ENCODE measurements at places on chromosomes 13 and 19.

DNA sequence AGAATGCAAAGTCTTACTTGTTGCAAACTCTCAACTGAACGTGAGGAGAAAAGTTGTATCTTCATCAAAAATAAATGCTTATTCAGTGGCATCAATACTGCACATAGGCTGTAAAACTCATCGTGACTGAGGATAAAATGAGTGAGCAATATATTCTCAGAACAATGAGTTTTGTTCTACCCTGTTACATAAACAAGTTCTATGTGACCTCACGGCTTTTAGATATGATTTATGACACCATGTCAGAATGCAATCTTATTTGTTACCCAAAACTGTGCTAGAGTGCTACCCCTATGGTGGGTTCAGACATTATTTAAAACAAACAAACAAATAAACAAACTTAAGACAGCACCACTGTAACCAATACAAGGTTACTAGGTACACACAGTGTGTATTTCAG lies 55.4 kb downstream of the FOXO1 start:
- no peak for DNase-seq

DNA sequence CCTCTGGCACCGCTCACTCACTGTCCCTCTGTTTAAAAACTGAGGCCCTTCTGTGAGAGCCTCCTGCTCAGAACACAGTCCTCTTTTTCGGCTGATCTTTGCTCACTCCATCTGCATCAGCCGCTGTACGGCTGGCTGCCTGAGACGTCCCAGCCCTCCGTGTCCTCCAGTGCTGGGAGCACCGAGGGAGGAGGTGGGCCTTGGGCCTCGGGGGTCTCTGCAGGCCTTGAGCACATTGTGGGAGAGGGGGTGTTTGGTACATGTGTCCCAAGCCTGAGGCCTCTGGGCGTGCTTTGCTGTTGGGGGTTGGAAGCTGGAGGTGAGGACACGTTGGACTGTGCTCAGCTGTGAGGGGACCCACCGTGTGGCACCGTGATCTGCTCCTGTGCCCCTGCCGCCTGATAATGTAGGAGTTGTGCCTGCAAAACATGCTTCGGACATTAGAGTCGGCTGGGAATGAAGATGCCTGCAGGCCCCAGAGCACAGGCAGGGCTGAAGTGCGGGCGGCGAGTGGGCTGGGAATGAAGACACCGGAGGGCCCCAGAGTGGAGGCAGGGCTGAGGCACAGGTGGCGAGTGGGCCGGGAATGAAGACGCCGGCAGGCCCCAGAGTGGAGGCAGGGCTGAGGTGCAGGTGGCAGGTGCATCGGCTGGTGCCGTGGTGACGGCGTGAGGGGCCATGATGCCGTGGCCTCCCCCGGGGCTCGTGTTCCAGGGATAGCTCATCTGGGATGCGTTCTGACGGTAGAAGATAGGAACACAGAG lies 30.6 kb downstream of the MCF2L start:
- no peak for DNase-seq

GRCh38 chr13:50229960-50230661 lies 214.9 kb downstream of the KCNRG start:
- DNase-seq = no peak

GRCh38 chr19:13621413-13621812 lies 115.1 kb upstream of the CACNA1A start:
- DNase-seq = peak; percentile 32

DNA sequence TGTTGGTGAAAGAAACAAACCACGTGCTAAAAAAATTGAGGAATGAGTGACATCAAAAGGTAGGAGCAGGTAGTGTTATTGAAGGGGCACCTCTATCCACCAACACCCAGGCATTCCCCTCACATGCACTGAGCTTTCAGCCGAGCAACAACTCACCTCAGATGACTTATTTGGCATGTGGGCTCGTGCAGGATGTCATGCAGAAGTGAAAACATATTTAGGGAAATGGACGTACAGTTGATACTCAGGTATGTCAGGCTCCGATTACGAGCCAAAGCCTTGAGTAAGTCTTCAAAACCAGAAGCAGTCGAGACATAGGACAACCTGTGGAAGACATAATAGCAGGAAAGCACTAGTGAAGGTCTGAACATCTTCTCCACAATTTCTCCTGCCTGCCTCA lies 30.4 kb downstream of the NLRP11 start:
- DNase-seq = no peak

DNA sequence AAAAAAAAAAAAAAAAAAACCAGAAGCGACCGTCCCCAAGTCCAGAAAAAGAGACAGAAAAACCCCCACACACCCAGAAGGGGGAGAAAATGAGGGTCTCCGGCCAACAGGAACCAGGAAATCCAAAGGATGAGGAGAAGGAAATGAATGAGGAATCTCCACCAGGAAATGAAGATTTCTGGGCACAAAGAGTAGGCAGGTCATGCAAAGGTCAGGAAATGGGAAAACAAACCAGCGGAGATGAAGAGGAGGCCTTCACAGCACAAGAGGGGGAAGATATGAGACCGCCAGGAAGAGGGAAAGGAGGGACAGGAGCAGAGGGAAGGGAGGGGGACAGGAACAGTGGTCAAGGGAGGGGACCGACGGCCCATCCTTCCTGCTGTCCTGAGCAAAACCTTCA lies 5.8 kb downstream of the TEAD2 start:
- no peak for DNase-seq

DNA sequence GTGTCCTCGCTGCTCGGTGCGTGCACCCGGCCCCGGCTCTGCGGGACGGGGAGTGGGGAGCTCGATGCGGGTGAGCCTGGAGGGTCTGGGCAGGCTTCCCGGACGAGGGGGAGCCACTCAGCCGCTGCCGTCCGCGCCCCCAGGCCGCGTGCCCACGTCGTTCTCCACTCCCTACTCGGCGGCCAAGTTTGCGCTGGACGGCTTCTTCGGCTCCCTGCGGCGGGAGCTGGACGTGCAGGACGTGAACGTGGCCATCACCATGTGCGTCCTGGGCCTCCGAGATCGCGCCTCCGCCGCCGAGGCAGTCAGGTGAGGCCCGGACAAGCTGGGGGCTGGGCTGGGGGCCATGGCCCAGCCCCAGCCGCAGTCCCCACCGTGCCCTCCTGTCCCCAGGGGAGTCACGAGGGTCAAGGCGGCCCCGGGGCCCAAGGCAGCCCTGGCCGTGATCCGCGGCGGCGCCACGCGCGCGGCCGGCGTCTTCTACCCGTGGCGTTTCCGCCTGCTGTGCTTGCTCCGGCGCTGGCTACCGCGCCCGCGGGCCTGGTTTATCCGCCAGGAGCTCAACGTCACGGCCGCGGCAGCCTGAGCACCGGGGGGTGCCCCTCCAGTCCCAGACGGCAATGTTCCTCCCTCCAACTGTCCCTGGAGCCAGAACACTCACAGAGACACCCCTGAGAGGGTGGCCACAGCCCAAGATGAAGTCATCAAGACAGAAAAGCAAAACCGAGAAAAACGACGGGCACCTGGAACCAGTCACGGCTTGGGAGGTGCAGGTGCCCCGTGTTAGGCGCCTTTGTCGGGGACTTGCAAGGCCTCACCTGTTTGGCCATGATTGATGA lies 2.5 kb upstream of the RPL36 start:
- DNase-seq = no peak

DNA sequence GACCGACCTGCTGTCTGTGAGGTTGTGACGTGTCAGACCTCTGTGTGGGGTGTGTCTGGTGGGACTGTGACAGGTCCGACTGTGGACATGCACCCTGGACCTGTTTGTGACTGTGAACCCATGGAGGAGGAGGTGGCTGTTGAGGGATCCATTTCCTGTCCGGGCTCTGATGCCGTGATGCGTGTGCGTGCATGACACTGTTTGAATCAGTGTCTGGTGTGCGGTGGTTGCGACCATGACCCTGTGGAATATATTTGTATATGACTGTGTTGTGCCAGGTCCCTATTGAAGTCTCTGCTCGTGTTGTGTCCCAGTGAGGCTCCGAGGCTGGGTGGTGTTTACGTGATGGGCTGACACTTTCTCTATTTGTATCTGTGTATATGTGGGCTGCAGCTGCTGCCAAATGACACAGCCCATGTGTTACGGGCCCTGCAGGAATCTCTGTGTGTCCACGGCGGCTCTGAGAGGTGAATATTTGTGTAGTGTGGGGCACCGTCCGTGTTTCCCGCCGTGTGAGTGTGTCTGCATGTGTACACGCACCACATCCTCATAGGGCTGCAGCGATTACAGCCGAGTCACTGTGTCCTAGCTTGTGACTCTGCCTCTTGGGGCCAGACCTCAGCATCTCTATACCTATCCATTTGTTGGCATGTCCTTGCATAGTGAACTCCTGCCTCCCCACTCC lies 18.3 kb downstream of the CCDC97 start:
- DNase-seq = no peak

- no peak for DNase-seq
These were observed 5.2 kb upstream of the KBTBD7 start for GRCh38 chr13:41199526-41199925.

GRCh38 chr13:36412736-36413135 lies 19.6 kb upstream of the CCNA1 start:
- DNase-seq = no peak

GRCh38 chr13:49240017-49240416 lies 7.7 kb upstream of the CDADC1 start:
- no peak for DNase-seq

- no peak for DNase-seq
These were observed 1.1 kb upstream of the SHC2 start for GRCh38 chr19:461721-462551.

DNA sequence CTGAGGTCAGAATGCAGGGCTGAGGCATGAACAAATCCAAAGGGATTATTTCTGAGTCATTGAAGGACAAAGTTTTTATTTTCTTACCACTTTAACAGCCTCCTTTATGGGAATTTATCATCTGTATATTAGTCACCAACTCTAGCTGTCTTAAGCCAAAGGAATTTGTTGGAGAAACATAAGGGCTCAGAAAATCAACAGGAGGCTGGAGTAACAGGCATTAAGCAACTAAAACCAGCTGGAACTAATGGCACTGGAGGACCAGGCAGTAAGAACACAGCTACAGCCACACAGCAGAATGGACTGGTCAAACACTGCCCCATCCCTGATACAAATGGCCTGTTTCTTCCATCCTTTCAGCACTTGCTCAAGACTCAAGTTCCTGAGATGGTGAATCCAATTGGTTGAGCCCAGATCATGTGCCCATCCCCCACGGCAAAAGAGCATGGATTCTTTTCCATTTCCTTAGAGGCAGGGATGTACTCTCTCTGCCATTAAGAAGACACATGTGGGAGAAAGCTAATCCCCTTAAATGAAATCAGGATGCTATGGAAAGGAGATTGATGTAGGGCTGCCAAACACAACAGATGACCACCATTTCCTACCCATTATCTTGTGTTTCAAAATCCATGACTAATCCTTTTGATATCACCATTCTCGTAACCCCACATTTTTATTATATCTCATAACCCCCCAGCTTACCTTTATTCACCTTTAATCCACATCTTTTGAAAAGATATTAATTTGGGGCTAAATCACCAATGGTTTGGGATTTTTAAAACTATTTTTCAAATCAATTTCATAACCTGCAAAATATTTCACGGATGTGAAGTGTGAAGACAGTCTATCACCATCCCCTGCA lies 157.0 kb upstream of the FNDC3A start:
- no peak for DNase-seq

DNA sequence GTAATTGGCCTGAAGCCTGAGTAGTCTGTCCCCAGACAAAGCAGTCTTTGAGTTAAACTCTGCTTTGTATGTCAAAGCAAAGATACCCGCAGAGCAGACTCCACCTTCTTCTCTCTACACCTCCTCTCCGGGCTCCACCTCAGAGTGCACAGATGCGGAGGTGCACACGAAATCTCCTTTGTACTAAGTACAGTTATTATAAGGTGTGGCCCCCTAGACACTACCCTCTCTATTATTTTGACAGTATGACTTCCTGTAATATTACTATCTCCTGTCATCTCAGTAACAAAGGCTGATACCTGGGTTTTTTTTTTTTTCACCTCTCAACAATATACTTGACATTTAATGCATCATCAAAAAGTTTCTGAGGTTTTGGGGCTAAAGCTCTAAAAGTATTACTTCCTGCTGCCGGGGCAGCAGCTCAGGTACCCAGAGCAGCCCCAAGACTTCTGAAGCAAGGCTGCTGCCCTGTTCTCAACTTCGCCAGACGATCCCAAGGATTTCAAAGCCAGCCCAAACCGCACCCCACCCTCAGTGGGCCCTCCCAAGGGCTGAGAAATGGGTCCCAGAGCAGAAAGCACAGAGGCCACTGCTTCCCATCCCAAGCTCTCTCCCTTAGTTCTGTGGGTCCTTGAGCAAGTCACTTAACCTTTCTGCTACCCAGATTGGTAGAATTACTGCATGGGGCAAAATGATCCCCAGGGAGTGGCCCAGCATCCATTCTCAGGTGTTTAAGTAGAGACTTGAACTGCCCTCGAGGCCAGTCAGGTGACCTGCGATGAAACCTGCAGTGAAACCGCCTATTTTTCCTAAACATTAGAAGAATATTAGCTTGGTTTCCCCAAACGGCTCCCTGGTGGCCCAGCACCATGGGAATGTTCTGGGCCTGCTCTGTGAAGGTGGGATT lies 180.6 kb downstream of the FOXO1 start:
- peak; percentile 40 for DNase-seq

GRCh38 chr13:90396266-90396665 lies 951.2 kb upstream of the MIR17HG start:
- no peak for DNase-seq

GRCh38 chr13:80265348-80265747 lies 75.6 kb downstream of the SPRY2 start:
- no peak for DNase-seq

GRCh38 chr13:95455782-95456181 lies 96.7 kb upstream of the CLDN10 start:
- DNase-seq = no peak

- DNase-seq = no peak
These were observed 2.8 kb downstream of the SERTAD1 start for GRCh38 chr19:40422748-40423566.

DNA sequence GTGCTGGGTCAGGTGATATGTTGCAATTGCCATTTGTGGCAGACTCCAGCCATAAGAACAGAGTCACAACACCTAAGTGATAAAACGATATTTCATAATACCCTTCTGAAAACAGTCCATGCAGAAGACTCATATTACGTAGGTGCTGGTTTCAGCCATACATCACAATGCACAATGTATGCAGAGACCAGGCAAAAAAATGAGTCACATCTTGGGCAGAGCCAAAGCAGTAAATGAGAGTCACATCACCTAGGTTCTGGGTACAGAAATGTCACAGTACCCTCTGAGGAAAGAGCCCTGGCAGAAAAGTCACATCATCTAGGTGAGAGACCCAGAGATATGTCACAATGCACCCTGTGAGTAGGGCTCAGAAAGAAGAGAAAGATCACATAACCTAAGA lies 125.2 kb upstream of the ZNF91 start:
- DNase-seq = no peak

Data from stimulated activated CD8-positive, alpha-beta memory T cell treated with anti-CD3 and anti-CD28 coated beads, Interleukin-4, amount 100 ng/mL, for 24 hours (primary cell).